Gastroesophageal sphincter (tissue), 4 donors: ENCODE measurements at places on chromosomes 7 and 10. TPM values are rescaled to one million over a fixed set of nuclear protein-coding genes. Genes with fewer than 3 reads are reported as not detected.

CNPY1 gene
- total RNA-seq: not detected

CYP26C1 gene
- not detected for total RNA-seq

NANOS1 gene
- total RNA-seq: 16.1 TPM

STRA8 gene
- total RNA-seq: not detected

MKRN1 gene
- 80.8 TPM for total RNA-seq

OPALIN gene
- not detected for total RNA-seq

NEUROG3 gene
- not detected for total RNA-seq

GRB10 gene
- total RNA-seq: 54.0 TPM

SMIM30 gene
- total RNA-seq: 53.1 TPM

MEST gene
- 4.4 TPM for total RNA-seq

PPP1R17 gene
- not detected for total RNA-seq

ZNF727 gene
- 5.1 TPM for total RNA-seq

ENTPD1 gene
- total RNA-seq: 69.7 TPM

FKBP9 gene
- 135 TPM for total RNA-seq

EPHA1 gene
- not detected for total RNA-seq
